CD4-positive, alpha-beta T cell treated with Interleukin-10 for 1 hour (primary cell): ENCODE measurements at places on chromosomes 3 and 15.

DNA sequence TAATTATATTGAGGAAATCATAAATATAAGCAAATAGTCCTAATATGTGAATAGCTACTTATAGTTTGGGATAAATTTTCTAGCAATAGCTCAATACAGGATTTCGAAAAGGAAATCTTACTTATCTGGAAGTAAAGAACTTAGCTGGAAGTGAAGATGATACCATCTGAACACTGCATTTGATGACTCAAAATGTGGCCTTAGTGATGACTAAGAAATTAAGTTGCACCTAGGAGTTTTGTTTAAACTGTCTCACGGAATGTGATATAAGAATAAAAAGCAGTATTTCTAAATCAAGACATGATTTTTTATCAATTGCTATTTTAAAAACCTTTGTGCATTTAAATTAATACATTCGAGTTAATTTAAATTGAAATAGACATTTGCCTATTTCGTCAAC lies 91.2 kb downstream of the EOMES start:
- DNase-seq: no peak

GRCh38 chr3:74630602-74631001 lies 16.1 kb upstream of the CNTN3 start:
- DNase-seq: no peak

DNA sequence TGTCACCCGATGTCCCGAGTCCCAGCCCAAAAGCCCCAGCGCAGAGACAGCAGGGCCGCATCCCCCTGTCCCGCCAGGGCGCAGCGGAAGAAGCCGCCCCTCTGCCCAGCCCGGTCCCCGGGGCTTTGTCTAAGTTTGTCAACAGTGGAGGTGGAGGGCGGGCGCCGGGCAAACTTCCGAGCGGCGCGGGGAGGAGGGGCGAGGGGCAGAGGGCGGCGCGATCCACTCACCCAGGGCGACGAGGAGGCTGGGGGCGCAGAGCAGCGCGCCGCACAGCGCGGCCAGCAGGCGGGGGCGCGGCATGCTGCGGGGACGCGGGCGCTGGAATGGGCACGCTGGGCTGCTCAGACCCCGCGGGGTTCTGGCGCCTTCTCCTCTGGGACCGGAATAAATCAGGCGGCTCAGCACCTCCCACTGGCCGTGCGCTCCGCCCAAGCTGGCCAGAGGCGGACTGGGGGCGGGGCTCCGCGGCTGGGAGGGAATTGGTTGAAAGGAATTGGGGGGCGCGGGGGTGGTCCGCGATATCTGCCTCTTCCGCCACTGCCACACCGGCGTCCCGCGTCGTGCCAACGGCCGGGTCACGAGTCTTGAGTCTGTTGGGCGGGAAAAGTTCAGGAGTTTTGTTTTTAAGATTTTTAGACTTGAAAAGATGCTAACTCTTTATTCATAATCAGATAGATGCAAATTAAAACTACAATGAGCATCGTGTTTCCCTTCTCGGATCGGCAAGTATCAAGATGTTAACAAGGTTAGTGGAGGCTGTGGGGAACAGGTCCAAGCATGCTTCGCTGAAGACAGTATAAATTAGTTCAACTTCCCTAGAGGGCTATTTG lies at the start of gene MFGE8:
Gene MFGE8, minus strand, starts transcription at position 363 of the 833 bp plus-strand sequence. Its CDS starts 60 bp downstream, at position 303.
- peak; percentile 71 for DNase-seq

- DNase-seq: no peak
Measured at GRCh38 chr3:160653512-160653911, 23.4 kb upstream of the ARL14 start.

DNA sequence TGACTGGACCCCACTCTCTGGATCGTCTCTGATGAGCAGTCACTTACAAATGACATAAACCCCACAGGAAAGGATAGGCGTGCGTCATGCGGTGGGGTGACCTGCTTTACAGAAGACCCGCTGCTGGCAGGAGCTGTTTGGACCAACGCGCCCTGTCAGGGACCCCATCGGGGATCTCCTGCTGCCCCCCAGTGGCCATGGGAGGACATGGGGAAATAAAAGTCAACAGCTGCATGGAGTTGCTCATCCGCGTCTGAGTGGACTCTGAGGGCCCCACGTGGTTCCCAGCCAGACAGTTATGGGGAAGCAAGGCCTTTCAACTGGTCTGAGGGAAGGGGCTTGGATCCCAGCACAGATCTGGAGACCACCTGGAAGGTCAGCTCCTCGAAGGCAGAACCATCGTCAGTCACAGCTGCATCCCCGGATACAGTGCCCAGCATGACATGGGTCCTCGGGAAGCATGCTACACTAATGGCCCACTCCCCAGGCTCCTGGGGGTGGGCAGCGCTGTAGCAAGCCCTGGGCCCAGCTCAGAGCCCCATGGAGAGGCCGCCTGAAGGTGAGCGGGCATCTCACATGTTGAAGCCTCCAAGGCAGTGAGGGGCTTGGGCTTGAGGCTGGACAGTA lies 32.1 kb downstream of the PTH1R start:
- peak; percentile 80 for DNase-seq

DNA sequence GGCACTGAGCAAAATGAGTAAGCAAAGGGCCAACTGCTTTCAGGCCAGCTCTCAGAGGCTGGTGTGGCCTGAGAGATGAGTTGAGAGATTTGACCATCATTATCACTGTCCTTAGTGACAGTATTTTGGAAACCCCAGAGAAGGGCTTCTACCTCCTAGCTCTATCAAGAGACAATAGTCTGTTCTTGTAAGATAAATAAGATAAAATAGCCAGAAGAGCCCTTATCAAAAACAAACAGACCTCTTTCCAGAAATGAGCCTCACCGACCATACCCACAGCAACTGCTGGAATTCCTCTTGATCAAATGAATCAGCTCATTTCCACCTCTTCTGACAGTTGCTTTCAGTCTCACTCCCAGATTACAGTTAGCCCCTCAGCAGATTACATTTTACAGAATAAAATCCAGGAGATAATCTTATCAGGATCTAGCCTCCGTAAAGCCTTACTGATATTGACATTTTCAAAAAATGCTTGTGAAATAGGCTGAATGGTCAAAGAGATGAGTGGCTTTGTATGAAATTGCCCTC lies 4.5 kb downstream of the HDC start:
- DNase-seq: no peak

DNA sequence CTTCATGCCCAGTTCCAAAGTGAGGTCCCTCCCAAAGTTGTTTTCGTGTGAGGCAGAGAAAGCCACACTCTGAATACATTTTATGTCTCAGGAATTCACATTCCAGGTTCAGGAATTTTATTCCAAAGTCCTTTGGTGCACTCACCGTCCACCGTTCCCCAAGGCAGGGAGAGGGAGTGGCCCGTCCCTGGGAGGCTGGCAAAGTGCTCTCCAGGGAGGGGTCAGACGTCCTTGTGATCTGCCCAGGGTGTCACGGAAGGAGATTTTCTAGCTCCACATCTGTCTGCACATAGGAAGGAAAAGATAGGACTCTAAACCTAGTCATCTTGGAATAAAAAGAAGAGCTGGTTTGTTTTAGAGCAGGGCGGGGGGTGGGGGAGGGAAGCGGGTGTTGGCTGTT lies 47.9 kb downstream of the KLF13 start:
- DNase-seq: no peak

- peak; percentile 44 for DNase-seq
Measured at GRCh38 chr3:42013691-42014457, 52.0 kb upstream of the ULK4 start.

DNA sequence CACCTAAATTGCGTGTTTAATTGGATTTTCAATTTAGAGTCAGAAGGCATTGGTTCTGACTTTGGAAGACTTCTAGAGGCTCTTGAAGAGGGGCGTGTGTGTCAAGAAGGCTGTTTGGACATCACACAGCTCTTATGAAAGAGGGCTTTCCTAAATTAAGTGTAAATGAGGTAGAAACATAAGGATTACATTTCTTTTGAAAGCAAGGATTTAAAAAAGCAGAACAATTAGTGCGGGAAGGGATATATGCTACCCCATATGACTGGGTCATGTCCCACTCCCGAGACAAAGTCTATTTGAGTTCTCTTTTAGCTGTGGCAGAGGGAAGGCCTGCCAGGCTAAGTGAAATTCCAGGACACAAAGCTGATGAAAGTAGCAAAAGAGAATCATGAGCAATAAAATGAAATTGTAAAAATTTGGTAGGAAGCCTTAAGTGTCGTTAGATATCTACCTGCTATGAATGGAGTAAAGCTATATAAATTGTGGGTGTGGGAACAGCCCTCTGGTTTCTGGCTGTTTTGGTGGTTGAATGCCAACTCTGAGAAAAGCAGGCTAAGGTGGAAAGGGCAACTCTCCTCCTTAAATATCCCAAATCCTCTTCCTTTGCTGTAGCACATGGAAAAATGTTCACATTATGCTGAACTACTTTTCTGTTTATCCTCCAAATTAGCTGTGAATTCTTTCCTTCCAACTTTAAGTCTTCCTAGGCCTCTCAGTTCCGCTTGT lies 100.6 kb upstream of the TSC22D2 start:
- DNase-seq: no peak

GRCh38 chr3:127800508-127800907 lies 21.8 kb downstream of the MGLL start:
- DNase-seq: peak; percentile 8

- DNase-seq: no peak
Measured at GRCh38 chr3:156862338-156862737, 36.2 kb downstream of the LEKR1 start.

DNA sequence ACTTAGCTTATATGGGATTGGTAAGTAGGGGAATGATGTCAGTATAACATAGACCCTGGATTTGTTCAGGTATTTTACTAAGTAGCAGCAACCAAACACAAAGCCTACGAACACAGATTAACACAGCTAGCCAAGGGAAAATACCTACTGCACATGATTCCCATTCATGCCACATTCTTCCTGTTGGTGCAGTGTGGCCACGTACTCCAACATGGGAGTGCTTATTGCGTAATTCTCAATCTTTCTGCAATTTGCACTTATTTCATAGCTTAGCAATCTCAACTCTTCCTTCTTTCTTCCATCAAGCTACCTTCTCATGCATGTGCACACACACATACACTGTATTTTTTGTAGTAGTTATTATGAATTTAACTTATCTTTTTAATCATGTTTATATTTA lies 186.8 kb downstream of the IL5RA start:
- DNase-seq: no peak

- DNase-seq: no peak
Measured at GRCh38 chr3:127184870-127185216, 8.1 kb upstream of the PRR23E start.

GRCh38 chr3:123163141-123163540 lies 38.6 kb upstream of the SEC22A start:
- DNase-seq: no peak

GRCh38 chr15:74400915-74401757 lies 32.6 kb downstream of the SEMA7A start:
- no peak for DNase-seq

DNA sequence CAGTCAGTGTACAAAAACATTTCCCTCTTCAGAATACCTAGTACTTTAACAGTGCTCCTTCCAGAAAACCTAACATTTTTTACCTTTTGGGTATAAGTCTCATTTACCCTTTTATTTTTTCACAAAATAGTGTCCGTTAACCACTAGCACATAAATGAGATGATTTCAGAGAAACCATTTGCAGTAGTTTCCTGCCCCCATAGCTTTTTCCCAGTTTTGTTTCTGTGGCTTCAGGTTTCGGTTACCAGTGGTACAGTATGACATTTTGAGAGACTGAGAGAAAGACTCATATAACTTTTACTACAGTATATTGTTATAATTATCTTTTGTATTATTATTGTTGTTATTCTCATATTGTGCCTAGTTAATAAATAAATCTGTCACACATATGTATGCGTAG lies 6.2 kb upstream of the RBMS3 start:
- no peak for DNase-seq

DNA sequence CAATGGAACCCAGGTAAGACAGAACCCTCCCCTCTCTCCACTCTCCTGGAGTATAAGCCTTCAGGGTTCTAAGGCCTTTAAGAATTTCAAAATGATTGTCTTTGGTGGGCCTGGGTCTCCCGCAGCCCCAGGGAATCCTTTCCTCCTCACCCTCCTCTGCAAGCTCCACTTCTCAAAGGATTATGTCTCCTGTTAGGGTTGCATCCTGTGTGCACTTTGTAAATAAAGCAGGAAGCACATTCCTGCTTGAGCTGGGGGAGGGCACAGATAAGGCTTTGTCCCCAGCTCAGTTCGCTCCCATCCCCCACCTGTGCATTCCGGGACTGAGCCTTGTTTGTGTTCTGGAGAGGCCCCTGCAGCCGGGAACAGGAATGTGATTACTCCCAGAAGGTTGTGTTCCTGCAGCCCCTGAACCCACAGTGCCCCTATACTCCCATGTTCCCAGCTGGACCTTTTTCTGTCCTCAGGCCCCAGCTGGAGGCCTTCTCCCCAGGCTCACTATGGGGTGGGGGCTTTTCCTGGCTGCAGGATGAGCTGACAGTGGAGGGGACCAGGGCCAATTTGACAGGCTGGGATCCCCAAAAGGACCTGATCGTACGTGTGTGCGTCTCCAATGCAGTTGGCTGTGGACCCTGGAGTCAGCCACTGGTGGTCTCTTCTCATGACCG lies 9.5 kb downstream of the TYRO3 start:
- no peak for DNase-seq

DNA sequence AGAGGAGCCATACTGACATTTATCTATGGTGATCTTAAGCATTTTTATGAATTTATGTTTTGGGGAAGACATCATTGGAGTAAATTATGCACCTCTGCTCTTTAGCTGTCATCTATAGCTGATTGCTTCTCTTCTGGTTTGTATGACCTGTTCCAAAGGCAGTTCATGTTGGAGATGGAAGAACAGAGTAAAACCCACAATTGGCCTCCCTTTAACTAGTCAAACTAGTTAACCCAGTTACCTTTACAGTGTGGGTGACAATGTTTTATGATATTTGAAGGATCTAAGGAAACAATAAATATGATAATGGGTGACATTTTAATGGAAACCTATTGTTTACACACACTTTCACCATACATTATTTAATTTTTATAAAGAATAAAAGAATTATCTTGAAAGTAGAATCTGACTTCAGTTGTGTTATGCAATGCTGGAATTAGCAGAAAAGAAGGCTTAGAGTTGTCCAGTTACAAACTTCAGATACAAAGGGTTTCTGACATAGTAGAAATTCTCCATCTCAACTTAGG lies 263.5 kb downstream of the NFKBIZ start:
- no peak for DNase-seq

GRCh38 chr15:93088200-93088980 lies 621 bp downstream of the RGMA start:
- no peak for DNase-seq

GRCh38 chr15:52428297-52428696 lies 100.4 kb downstream of the MYO5A start:
- DNase-seq: no peak

DNA sequence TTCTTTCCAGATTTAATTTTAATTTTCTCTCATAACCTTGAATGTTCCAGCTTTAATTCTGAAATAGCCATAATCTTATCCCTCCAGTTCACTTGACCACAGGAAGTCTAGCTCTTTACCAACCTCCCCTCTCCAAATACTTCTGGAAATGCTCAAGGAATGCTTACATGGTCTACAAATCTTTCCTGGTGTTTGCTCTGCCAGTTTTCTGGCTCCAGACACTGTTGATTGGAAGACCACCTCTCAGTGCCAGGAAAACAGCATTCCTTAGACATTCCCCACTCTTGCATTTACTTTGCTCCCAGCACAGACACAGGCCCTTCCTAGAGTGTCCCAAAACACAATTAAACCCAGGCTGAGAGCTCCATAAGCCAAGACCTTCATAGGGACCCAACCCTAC lies 98.6 kb downstream of the MESD start:
- DNase-seq: no peak

GRCh38 chr3:168926426-168926825 lies 737.1 kb downstream of the MECOM start:
- no peak for DNase-seq

- DNase-seq: no peak
Measured at GRCh38 chr3:5035113-5035512, 55.9 kb downstream of the BHLHE40 start.

GRCh38 chr3:104763007-104763406 lies 603.7 kb upstream of the ALCAM start:
- no peak for DNase-seq

GRCh38 chr3:177561365-177561764 lies 364.1 kb upstream of the TBL1XR1 start:
- no peak for DNase-seq
